Activated gamma-delta T cell treated with anti-CD3 and anti-CD28 coated beads, Interleukin-2, amount 50 U/mL, for 16 hours (primary cell): ENCODE measurements at places on chromosomes 12 and 14.

DNA sequence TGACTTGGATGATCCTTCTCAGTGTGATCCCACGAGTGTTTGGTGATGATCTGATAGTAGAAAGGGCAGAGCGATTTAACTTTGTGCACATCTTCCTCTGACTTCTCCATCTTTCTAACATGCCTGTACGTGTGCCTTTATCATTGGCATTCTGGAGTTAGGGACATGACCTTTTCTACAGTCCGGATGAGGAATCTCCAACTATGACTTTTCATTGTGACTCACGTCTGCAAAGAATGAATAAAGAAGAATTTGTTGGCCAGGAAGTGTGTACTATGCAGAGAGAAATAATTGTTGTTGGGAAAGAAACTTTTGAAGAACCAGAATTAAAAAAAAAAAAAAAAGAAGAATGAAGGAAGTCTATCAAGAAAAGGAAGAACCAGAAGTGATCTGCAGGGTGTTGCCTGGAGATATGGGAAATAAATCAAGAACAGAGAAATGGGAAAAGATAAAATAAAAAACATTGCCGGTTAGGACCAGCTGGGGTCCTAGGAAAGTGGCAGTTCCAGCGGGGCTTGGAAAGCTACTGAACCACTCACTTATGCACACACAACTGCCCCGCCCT lies 25.3 kb downstream of the PPFIBP1 start:
- no peak for DNase-seq

- no peak for DNase-seq
Observed at GRCh38 chr12:2397356-2398045, 344.7 kb downstream of the CACNA1C start.

DNA sequence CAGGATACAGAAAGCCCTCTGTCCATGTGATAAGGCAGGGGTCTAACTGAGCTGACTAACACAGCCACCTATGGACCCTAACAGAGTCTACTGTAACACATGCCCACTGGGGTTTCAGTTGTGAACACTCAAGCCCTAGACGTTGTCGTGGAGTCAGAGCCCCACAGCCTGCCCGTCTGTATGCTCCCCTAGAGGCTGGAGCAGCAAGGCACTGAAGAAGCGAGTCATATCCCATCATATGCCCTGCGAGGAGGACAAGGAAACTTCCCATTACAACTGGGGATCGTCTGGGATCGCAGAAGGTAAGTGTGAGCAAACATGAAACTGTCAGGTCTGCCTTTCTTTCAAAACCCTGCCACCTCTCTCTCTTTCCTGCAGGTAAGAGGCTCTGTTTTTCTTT lies 138.1 kb downstream of the GPR65 start:
- no peak for DNase-seq

GRCh38 chr12:26906704-26907103 lies 31.1 kb downstream of the INTS13 start:
- DNase-seq: no peak

GRCh38 chr12:108807996-108808769 lies 49.2 kb downstream of the SSH1 start:
- DNase-seq: no peak

- DNase-seq: no peak
Observed at GRCh38 chr14:91038439-91038838, 22.0 kb downstream of the RPS6KA5 start.

DNA sequence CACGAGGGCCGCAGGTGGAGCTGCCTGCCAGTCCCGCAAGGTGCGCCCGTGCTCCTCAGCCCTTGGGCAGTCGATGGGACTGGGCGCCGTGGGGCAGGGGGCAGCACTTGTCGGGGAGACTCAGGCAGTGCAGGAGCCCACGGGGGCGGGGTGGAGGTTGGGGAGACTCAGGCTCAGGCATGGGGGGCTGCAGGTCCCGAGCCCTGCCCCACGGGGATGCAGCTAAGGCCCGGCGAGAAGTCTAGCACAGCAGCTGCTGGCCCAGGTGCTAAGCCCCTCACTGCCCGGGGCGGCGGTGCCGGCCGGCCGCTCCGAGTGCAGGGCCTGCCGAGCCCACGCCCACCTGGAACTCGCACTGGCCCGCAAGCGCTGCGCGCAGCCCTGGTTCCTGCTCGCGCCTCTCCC lies 39.2 kb upstream of the P2RX7 start:
- DNase-seq: no peak

- DNase-seq: no peak
Observed at GRCh38 chr14:28298156-28298555, 468.4 kb upstream of the FOXG1 start.

DNA sequence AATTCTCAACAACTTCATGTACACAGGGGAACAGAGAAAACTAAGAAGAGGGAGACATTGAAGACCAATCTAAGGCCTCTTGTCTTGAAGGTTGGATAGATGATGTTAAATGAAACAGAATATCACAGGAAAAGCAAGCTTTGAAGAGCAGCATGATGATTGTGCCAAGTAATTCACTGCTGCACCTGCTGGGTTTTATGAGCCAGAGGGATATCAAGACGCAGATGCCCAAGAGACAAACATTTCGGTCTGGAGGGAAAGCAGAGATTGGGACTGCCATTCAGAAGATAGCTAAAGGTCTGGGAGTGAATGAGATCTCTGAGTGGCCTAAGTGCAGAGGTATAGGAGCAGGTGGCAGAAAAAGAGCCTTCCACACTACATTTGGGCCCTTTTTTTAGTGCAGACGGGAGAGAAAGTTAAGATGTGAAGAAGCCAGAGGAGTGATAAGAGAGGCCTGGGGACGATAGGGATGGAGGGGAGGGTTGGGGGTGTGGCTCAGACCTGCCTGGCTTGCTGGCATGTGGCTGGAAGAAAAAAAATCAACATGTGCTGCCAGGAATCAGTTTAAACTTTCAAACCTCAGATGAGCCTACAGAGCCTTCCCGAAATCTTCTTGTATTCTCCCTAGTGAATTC lies 200.6 kb downstream of the AEBP2 start:
- no peak for DNase-seq

DNA sequence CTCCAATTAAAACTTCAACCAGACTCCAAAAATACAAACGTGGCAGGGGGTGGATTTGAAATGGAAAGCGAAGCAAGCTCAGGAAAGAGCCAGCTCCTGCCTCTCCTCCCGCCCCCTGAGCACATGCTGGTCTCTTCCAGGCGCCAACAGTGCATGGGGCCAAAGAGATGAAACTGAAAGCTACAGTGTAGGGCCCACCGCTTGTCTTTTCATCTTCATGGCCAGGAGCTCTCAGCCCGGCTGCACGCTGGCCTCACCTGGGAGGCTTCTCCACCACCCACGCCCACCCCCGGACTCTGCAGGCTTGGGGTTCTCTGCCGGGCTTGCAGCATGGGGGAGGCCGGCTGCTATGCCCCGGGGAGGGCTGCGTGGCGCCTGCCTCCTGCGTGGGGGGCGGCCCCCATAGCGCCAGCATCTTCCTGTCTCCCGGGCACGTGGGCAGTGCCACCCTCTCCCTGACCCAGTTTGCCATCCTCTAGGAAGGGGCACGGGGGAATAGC lies 2.0 kb downstream of the RIMBP2 start:
- DNase-seq: no peak

DNA sequence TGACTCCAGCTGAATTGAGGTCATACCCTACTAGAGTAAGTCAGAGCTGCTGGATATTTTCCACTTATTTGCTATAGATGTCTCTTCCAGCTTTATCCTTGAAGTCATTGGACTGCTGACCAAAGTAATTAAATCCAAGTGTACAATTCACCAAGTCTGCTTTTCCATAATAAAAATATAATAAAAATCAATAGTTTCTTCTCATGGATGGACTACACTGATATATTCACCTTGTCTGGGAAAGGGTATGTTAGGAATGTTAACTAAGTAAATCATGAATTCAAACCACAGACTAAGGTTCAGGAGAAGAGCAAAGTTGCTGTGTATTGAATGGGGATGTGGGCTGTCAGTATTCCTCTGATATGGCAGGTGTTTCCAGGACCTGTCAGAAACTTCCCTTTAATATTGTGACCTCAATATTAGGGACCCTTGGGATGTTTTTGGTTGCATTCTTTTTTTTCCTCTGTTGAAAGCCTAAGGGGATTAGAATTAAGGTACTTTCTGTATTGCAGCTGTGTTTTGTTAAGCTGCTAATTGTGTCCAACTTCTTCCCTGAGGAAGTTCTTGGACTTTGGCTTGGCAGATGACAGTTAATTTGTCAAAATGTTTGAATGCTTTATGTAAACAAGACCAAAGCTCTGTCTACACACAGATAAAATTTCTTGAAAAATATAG lies 284.0 kb downstream of the ATP23 start:
- DNase-seq: no peak

GRCh38 chr12:50662116-50662510 lies 101.8 kb upstream of the ATF1 start:
- no peak for DNase-seq

- DNase-seq: no peak
Observed at GRCh38 chr12:112126000-112126438, 659 bp downstream of the TRAFD1 start.

- no peak for DNase-seq
Observed at GRCh38 chr12:5008661-5009060, 35.0 kb upstream of the KCNA5 start.

- no peak for DNase-seq
Observed at GRCh38 chr12:116615141-116615861, 56.1 kb downstream of the MAP1LC3B2 start.

DNA sequence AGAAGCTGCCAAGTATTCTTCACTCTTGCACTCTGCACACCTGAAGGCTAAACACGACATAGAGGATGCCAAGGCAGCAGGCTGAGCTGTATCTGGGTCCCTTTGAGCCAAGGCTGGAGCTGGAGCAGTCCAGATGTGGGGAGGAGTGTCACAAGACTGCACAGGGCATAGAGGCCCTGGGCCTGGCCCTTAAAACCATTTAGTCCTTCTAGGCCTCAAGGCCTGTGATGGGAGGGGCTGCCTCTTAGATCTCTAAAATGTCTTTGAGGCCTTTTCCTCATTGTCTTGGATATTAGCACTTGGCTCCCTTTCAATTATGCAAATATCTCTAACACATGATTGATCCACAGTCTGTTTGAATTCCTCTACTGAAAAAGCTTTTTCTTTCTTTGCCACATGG lies 28.0 kb upstream of the C14orf132 start:
- DNase-seq: no peak

DNA sequence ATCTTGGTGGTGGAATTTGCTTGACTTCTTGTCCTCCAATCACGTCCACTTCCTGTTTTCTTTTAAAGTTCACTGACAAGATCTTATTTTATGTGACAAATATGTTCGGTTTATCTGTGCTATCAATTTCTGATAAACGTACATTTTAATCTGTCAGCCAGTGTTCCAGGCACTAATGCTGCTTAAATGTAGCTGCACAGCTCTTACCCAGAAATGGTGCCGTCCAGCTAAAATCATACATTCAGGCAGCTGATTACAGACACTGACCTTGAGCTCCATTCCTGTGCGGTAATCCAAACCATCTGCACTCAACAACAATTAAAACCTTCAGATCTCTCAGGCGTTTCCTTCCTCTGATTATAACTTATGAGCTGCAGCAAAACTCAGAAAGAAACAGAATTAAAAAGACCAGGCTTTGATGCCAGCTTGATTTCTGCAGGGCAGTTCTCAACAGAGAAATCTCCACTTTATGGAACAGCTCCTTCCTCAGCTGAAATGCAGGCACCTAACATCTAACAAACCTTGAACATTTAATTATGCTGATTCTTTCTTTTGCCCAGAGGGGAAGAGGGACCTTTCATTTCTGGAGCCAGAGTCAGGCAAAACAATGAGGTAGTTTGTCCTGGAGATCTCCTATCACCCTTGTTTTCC lies 26.4 kb upstream of the RASSF3 start:
- no peak for DNase-seq

DNA sequence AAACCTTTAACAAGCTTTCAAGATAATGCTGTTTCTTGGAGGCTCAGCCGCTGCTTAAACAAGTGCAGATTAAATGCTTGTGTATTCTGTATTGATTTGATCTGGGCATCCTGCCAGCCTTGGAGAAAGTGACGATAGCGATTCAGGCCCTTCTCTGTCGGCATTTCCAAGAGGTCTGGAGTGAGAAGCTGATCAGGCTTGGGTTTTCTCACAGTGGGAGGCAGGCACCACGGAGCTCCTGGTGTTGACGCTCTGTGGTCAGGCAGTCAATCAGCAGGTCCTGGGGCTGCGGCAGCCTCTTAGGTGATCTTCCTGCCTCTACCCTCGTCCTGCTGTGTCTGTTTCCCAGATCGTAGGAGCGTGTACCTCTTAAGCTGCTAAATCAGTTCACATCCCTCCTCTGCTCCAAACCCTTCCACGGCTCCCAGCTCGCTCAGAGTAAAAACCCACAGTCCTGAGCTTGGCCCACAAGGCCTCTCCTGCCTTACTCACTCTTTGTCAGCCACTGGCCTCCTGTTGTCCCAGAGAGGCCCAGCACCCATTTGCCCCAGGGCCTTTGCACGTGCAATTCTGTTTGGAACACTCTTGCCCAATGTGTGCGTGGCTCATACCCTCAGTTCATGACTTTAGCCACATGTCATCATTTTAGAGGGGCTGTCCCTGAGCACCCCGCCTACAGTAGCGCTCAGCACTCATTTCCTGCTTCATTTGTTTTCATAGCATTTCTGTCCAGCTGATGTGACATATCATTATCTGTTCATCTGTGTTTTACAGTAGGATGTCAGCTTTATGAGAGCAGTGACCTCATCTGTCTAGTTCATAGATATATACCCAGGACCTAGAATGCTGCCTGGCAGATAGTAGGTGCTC lies 155.4 kb downstream of the AACS start:
- DNase-seq: no peak

DNA sequence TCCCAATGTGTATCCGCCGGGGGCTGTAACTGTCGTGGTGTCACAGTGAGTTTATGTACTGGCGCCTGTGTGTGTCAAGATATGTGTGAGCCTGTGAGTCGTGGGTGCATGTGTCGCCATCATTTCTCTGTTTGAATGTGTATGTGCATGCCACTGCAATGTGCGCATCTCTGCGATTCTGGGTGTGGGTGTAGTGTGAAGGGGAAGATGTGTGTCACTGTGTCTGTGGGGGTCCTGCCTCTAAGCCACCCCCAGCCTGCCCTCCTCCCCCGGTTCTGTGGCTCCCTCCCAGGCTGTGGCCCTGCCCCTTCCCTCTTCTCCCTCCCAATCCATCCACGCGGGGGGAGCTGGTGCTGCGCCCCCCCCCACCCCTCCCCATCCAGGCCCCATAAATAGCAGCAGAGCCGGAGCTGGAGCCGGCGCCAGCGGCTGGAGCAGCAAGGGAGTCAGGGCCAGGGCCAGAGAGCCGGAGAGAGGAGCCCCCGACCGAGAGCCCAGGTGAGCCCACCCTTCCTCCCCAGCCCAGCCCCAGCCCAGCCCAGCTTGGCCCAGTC lies at the start of gene CPNE6:
CPNE6 (plus strand) TSS at position 419 of the 554 bp plus-strand sequence. CDS start 1,375 bp downstream, outside the sequence.
- no peak for DNase-seq

- DNase-seq: no peak
Observed at GRCh38 chr12:25412735-25413134, 140.3 kb downstream of the LMNTD1 start.
